Upper lobe of left lung (tissue), 6 donors: ENCODE measurements at places on chromosomes 5 and 9.

DNA sequence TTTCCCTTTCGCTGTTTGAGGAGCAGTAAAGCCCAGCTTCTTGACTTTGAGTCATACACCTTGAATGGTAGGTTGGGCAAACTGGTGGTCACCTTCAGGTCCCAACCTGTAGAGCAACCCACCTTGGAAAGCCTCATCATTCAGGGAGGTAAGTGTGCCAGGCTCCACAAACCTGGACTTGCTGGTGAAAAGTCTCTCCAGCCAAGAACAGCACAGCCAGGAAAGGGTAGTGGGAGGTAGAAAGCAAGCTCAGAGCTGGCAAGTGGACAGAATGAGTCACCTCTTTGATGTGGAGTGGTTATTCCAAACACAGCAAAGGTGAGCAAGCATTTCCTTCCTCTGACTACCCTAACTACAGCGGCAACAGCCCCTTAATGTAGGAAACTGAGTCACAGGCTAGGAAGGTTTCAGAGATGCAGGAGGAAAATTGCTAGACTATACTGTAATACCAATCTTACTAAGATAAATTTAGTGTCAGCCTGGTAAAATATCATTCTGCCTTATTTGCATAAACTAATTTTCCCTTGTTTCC, 117.5 kb upstream of the MTAP start:
- peak; percentile 49 for DNase-seq

DNA sequence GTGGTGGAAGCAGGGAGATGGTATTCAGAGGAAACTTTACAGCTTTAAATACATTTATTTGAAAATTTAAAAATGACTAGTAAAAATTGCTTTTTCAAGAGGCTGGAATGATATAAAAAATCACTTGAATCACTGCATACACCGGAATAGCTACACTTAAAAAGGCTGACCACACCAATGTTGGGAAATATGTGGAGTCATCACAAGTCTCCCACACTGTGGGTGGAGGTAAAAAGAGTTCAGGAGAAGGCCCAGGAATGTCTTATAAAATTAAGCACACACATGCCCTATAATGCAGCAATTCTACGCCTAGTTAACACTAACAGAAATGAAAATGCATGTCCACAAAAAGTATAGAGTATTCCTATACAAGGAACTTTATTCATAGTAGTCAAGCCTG, 198.1 kb downstream of the ROR2 start:
- no peak for DNase-seq

GRCh38 chr9:135081264-135081660, 6.2 kb upstream of the OLFM1 start:
- no peak for DNase-seq

DNA sequence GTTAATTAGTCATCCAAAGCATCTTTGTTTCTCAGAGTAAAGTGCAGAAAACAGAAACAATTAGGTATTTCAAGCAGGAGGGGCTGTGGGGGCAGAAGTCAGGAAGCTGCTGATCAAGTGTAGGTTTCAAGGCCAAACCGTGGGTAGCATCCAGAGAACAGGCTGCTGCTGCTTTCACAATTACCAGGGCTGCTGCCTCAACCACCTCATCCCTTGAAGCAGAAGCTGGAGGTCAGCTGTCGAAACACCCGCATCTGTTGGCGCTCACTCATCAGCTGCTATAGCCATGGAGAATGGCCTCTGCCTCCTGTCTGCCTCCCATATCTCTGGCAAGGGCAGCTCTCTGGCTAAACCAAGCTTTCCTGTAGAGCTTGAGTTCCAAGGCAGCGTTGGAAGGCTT, 122.9 kb upstream of the OSMR start:
- DNase-seq: no peak

GRCh38 chr5:29460971-29461559, 1732.4 kb upstream of the CDH6 start:
- no peak for DNase-seq
